Inflammatory macrophage treated with lipopolysaccharide for 4 hours (primary cell): ENCODE measurements at places on chromosomes 11 and 22.

GRCh38 chr11:71145988-71146824, 106.2 kb downstream of the SHANK2 start:
- no peak for DNase-seq

DNA sequence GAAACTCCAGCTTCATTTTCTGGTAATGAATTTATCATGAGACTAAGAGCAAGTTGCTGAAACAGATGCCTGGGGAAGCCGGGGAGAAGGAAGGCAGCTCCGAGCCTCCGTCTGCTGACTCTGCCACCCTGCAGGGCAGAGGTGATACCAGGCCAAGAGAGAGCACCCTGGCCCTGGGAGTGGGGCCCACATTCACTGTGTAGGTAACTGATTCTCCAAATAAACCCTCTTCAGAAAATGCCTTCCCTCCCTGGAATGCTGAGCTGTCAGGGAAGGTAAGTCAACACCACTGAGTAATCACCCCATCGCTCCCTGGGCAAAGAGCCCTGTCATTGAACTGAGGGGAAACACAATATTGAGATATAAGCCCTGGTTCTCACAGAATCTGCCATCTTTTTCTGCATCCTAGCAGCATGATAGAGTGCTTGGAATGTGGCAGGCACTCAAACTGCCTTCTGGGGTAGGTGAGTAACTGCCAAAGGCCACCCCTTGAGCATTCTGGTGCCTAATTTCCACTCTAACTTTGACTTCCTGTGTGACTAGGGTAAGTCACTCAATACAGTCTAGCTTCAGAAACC, 147.6 kb downstream of the SPATA19 start:
- DNase-seq = no peak

DNA sequence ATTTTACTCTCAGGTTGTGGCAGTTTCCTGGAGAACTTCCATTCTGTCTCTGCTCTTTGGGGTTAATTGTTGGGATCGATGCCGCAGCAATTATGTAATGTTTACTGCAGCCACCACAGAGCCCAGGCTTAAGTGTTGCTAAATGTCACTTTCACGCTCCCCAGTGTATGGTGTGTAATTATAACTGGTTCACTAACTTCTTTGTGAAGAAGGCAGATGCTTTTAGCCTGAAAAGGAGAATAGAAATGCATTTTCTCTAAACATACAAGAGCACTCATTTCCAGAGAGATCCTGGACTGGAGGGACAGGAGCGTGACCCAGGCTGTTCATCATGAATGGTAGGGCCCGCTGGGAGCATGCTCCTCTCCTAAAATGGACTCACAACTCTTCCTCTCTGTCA, 132.2 kb upstream of the PLET1 start:
- no peak for DNase-seq

DNA sequence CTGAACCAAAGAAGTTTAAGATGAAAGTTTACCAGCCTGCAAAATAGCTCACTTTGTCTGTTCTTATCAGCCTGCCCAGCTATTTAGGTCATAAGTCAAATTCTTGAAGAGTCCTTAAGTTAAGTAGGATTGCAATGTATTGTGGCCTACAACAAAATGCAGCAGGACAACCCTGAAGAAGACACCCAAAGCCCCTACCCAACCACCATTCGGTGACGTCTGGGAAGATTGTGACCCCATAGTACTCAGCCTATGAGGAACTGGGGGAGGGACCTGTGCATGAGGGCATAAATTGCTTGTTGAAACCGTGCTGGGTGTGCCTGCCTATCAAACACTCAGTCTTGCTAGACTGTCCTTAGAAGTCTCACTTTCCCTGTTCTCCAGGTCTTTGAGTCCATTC, 50.5 kb upstream of the FDX1 start:
- DNase-seq = no peak

- DNase-seq = no peak
Measured at GRCh38 chr11:120431633-120432032, 79.9 kb upstream of the GRIK4 start.

- no peak for DNase-seq
Measured at GRCh38 chr11:11435635-11436034, 82.6 kb upstream of the CSNK2A3 start.

GRCh38 chr22:35754761-35755160, 37.1 kb downstream of the APOL5 start:
- DNase-seq = no peak

DNA sequence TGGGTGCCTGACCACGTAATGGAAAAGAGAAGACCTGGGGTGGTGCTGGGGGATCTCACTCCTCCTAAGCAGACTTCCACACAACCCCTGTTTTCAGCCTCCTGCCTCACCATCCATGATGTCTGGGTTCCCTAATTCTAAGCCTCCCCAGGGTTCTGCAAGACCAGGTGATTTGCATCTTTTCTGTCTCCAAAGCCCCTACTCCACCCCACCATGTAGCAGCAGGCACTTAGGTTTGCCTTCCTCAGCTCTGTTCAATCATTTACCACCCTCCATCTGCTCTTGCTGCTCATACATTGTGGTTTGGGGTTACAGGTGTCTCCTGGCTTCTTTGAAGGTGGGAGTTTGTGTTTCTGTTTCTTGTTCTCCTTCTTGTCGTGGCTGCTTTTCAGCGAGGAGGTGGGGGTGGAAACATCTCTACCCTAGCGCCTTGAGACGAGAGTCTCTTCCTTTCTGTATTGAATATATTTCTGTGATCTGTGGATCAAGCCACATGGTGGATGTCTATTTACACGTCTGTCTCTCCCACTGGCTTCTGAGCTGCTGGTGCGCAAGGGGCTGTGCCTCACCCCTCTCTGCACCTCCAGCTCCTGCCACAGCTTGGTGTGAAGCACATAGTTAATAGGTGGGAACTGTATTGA, 6.6 kb upstream of the SSTR3 start:
- DNase-seq = no peak

- peak; percentile 77 for DNase-seq
Measured at GRCh38 chr11:65381716-65382032, 772 bp downstream of the SLC25A45 start.

- no peak for DNase-seq
Measured at GRCh38 chr11:12165237-12165875, 55.0 kb downstream of the MICAL2 start.

DNA sequence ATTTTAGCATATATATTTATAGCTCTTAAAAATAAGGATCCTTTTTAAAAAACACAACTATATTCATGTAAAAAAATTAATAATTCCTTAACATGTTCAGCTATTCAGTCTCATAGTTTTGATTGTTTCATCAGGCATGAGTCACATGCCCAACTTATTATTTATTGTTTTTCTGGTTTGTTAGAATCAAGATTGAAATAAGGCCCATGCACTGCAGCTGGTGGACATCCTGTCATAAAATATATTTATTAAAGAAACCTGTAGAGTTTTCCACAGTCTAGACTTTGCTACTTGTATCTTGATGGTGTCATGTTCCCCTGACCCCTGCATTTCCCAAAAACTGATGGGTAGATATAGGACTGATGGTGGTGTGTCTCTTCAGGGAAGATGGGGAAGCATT, 77.4 kb downstream of the PARVA start:
- no peak for DNase-seq

- peak; percentile 1 for DNase-seq
Measured at GRCh38 chr22:28560046-28560742, 119.4 kb downstream of the TTC28 start.

DNA sequence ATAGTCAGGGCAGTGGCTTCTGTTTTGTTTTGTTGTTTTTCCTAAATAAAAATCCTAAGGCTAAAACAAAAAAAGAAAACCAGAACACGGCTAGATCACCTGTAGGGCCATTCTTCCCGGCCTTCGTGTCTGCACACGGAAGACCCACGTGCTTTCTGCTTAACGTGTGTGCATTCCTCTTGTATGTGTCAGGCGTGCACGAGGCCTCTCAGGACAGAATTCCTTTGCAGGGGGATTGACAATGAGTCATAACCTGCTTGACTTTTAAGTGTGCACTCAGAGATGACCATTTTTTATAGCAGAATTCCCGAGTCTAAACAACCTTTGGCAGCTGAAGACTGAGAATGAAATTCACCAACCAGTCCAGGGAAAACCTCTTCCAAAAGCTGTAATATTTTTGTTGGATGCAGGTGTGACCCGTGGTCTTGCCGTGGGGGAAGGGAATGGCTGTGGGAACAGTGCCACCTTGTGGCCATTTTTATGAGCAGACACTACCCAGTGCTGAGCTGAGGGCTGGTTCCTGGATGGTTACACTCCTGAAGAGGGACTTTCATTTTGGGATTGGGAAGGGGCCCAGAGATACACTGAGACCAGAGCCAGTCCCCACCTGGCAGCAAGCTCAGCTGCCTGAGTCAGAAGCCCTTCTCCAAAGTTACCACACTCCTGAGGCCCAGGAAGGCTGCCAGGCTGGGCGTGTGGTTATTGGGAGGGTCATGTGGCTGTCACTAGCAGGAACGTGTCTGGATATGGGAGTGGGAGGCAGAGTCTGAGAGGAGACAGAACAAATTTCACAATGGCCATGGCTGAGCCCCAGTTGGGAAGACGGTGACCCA, 35.7 kb upstream of the DKK3 start:
- peak; percentile 57 for DNase-seq
